ENCODE measurements at places on chromosomes 7 and 10.

- no peaks in the 10 kb centered on the region for H3K36me3 ChIP-seq
- H3K27me3 ChIP-seq, result no peaks in the 10 kb centered on the region
- H3K27ac ChIP-seq, result no peak overlapping the region
- no peak overlapping the region for H3K4me3 ChIP-seq
- no peaks in the 10 kb centered on the region for H3K4me1 ChIP-seq
Observed at GRCh38 chr7:104643587-104644217, 315.3 kb downstream of the LHFPL3 start.

- H3K36me3 ChIP-seq, result no peaks in the 10 kb centered on the region
- H3K4me1 ChIP-seq, result peaks cover 4% of the 10 kb centered on the region
- no peak for DNase-seq
- no peaks in the 10 kb centered on the region for H3K27me3 ChIP-seq
- no peak overlapping the region for H3K4me3 ChIP-seq
Observed at GRCh38 chr7:55036950-55037736, 18.3 kb downstream of the EGFR start.

DNA sequence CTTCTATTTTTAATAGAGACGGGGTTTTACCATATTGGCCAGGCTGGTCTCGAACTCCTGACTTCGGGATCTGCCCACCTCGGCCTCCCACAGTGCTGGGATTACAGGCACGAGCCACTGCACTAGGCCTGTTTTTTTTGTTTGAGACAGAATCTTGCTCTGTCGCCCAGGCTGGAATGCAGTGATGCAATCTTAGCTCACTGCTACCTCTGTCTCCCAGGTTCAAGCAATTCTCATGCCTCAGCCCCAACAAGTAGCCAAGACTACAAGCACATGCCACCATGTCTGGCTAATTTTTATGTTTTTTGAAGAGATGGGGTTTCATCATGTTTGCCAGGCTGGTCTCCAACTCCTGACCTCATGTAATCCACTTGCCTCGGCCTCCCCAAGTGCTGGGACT is 73.7 kb downstream of the TYW1B start:
- no peaks in the 10 kb centered on the region for H3K36me3 ChIP-seq
- H3K4me3 ChIP-seq, result no peak overlapping the region
- no peak for DNase-seq
- no peaks in the 10 kb centered on the region for H3K27me3 ChIP-seq
- no peak overlapping the region for H3K27ac ChIP-seq
- H3K4me1 ChIP-seq, result no peaks in the 10 kb centered on the region

- H3K27me3 ChIP-seq, result no peaks in the 10 kb centered on the region
- H3K4me1 ChIP-seq, result no peaks in the 10 kb centered on the region
- no peak overlapping the region for H3K27ac ChIP-seq
Observed at GRCh38 chr7:10824154-10824553, 149.5 kb upstream of the PHF14 start.

- no peak for DNase-seq
- no peaks in the 10 kb centered on the region for H3K27me3 ChIP-seq
- H3K4me1 ChIP-seq, result peaks cover 18% of the 10 kb centered on the region
- no peaks in the 10 kb centered on the region for H3K36me3 ChIP-seq
- H3K4me3 ChIP-seq, result no peak overlapping the region
- H3K27ac ChIP-seq, result no peak overlapping the region
Observed at GRCh38 chr10:18656724-18657123, 2.5 kb upstream of the ARL5B start.

GRCh38 chr10:47340608-47341170 is 7.5 kb upstream of the RBP3 start:
- no peak overlapping the region for H3K27ac ChIP-seq
- H3K4me1 ChIP-seq, result no peaks in the 10 kb centered on the region
- no peaks in the 10 kb centered on the region for H3K36me3 ChIP-seq
- DNase-seq, result peak; percentile 62

DNA sequence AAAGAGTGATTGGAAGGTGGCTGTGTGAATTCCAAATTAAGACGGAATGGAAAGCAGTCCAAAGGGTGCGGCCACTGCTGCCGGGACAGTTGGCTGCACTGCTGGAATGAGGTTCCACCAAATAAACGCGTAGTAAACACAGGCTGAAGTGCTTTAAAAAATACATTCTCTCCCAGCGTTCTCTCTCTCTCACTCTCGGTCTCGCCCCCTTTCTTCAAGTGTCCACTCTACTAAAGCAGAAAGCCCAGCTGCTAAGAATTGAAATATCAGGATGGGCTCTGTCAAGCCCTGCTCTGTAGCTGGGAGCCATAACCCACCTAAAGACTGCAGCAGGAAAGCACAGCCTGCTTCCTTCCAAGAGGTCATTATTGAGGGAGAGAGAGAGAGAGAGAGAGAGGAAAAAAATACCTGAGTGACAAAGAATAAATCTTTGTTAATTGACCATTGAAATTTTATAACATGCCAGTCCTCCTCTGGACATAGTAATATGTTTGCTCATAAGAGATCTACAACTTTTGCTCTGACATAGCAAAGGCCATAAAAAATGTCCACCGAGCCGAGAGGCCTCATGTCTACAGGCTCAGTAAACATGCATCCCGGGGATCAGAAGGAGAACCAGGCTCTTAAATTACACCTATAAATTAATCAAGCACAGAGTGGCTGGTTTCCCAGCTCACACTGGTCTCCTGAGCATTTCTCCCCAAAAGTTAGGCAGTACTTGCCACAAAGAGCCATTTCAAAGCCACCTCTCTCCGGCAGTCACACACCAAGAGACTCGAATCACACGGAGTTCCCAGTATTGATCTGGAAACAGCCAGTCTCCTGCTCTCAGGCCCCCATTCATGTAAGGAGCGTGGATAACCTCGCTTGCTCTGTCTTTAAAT is 72.8 kb downstream of the FGFR2 start:
- H3K36me3 ChIP-seq, result no peaks in the 10 kb centered on the region
- no peak overlapping the region for H3K4me3 ChIP-seq
- DNase-seq, result no peak
- H3K27ac ChIP-seq, result no peak overlapping the region
- H3K4me1 ChIP-seq, result no peaks in the 10 kb centered on the region

- no peak overlapping the region for H3K27ac ChIP-seq
- H3K4me3 ChIP-seq, result no peak overlapping the region
- no peaks in the 10 kb centered on the region for H3K27me3 ChIP-seq
- no peaks in the 10 kb centered on the region for H3K4me1 ChIP-seq
Observed at GRCh38 chr10:117581961-117582360, 39.4 kb downstream of the EMX2 start.

GRCh38 chr10:13272164-13272571 is 27.7 kb downstream of the PHYH start:
- H3K36me3 ChIP-seq, result no peaks in the 10 kb centered on the region
- H3K27ac ChIP-seq, result no peak overlapping the region
- H3K4me1 ChIP-seq, result no peaks in the 10 kb centered on the region
- DNase-seq, result peak; percentile 31

DNA sequence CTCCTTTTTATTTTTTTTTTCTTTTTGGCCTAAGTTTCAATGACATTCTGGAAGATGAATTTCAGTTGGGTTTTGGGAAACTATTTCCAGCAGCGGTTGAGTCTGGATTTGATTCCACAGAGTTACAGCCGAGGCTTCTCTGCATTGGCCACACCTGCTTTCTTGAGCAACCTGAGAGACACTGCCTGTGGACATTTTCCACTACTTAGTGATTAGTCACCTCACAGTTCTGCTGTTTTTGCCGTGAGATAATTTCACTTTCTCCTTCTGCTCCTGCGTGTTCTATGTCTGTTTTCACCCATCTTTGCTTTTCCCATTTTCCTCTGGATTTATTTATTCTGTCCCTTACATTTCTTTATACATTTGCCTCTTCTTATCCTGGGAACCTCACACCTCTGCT is 243.0 kb downstream of the BICC1 start:
- no peaks in the 10 kb centered on the region for H3K4me1 ChIP-seq
- H3K27ac ChIP-seq, result peak overlapping the region; percentile 68
- no peaks in the 10 kb centered on the region for H3K27me3 ChIP-seq
- H3K4me3 ChIP-seq, result peak overlapping the region; percentile 37
- H3K36me3 ChIP-seq, result no peaks in the 10 kb centered on the region
